ENCODE measurements at places on chromosomes 6 and 20.

DNA sequence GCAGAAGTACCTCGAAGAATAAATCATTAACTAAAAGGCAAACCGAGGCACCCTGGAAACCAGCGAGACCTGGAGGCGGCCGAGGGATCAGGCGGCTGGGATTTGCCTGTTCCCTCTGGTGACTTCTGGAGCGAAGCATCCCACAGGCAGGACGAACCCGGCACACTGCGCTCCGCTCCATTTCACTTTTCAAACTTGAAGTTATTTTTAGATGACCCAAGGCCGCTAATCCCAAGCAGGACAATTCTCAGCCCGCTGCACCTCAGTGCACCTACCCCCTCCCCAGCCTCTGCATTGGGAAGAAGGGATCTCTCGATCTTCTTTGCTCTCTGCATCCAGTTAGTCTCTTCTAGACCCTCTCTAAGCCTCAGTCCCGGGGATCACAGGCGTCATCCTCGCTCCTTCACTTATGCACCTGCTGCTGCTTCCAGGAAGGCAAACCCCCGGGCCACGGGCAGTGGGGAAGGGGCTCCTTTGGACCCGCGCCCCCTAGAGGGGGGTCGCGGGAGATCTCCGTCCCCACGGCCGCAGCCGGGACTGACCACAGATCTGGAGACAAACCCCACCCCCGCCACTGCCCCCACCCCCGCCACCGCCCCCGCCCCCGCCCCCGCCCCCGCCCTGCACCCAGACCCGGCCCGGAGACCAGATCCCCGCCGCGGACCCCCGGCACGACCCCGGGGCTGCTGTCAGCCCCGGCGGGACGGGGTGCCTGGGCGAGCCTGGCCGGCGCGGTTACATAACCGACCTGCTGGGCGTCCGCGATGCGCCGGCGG is 636 bp downstream of the RCAN2 start:
- no peak for DNase-seq

GRCh38 chr20:4684837-4685413 is 36.8 kb upstream of the PRND start:
- no peak for DNase-seq

- DNase-seq, result no peak
These were observed 53.0 kb downstream of the HLA-A start for GRCh38 chr6:29995340-29995777.

DNA sequence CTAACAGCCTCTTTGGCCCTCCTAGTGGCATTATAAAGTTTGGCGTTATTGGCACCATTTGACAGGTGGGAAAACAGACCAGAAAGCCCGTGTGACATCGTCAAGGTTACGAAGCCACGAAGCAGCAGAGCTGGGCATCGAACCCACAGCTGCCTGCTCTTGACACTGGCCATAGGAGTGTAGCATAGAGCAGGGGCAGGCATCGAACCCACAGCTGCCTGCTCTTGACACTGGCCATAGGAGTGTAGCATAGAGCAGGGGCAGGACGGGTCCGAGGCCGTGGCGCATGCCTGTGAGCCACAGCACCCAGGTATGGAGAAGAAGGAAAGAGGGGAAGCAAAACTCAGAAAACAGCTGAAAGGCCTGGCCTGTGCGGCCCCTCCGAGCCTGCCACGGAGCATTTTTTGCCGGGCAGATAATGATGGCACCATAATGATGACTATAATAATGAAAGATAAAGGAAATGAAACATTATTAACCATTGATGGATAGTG is 33.1 kb downstream of the CDH4 start:
- no peak for DNase-seq

DNA sequence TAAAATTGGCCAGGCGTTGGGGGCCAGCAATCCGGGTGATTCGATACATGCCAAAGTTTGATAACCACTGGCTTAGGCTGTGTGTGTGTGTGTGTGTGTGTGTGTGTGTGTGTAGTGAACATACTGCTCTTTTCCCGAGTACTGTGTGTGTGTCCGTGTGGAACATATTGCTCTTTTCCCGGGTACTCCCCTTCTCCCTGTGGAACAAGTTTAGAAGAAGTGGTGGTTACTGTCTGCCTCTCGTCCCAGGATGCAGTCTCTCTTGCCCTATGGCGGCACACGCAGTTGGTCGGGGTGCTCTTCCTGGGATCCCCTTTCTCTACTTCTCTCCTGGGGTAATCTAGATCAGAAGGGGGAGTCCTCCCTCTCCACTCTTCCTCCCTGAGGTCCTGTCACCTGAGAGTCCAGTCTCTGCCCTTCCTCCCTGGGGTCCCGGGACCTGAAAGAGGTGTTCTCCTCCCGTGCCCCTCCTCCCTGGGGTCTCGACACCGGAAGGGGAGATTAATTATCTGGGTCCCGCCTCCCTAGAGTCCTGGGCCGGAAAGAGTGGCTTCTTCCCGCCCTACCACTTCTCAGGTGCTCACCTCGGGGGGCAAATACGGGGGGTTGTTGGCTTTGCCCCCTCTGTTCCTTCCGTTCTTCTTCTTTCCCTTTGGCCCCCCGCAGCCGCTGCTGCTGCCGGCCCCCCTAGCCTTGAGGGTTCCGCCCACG is 516 bp downstream of the GTPBP2 start:
- DNase-seq, result no peak

DNA sequence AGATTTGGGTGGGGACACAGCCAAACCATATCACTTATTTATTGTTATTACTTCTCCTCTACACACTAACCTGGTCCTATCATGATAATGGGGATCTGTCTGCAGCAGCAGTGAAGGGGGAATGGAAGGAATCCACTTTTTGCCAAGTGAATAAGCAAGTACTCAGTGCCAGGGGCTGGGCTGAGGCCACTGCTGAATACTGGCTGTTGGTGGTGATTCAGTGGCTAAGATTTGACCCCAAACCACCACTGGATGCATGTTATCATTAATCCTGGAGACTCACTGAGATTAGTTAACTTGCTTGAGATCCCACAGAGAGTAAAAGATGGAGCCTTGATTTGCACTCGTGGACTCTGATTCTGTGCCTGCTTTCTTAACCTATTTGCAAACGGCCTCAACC is 127.7 kb downstream of the TSHZ2 start:
- no peak for DNase-seq

DNA sequence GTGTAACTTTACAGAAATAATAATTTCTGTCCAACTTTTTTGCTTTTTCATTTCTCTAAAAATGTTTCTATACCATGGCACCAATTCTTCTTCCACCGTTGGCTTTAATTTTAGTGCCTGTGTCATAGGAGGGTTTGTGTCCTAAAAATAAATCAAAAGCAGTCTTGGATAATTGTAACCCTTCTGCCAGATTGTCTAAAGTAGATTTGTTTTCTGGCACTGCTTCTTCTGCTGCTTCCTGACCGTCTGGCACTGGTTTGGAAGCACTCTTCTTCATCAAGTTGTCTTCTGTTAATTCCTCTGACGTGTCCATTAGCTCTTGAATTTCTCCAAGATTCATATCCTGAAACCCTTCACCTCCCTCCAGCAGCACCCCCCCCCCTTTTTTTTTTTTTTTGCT is 33.1 kb downstream of the SCAF8 start:
- DNase-seq, result no peak

DNA sequence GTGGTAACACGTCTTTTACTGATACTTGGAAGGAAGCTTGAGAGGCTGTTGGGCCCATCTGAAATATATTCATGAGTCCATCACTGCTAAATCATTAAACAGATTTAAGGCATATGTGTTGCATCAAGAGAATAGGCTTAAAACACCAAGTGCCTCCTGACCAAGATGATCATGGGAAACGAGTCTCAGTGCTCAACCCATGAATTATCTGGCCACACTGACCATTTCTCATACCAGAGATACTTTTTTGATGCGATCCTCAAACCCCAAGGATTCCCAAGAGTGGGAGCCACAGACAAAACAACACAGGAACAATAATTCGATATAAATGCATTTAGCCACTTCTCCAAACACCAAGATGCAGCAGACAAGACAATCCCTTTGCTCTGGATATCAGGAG is 17.2 kb downstream of the HEY2 start:
- no peak for DNase-seq

DNA sequence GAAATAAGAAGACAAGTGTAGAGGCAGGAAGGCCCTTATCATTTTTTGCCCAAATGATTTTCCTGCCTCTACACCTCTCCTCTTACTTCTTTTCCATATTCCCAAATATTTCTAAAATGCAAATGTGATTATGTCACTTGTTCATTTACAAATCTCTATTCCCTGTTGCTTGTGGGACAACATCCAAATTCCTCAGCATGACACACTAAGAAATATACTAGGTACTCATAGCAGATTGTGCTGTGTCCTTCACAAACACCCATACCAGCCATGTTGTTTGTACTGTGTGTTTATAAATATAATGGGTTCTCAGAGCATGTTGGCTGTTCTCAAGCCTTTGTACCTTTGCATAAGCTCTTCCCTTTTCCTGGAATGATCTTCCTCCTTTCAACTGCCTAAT is 17.7 kb upstream of the FYN start:
- DNase-seq, result no peak

GRCh38 chr6:3320238-3320811 is 61.6 kb downstream of the PSMG4 start:
- no peak for DNase-seq

DNA sequence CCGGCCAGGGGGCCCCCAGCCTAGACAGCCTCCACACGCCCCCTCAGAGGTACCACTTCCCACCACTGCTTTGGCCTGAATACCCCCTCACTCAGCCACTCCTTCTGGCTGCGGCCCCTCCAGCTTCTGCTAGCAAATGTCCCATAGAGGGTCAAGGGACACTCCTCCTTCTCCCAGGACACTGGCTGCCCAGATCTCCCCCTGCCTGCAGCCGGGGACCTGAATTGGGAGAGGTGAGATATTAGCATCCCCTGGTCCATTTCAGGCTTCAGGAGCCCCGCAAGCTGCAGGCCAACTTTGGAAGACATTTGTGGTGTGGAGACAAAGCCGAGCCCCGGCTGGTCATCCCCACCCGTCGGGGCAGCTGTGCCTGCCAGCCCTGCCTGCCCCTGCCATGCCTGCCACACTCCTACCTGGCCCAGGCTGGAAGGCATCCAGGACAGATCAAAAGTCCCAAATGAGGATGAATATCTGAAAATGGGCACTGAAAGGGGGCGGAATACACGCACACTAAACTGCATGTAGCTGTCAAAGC is 32.5 kb upstream of the FOXC1 start:
- no peak for DNase-seq

- DNase-seq, result no peak
These were observed 616.9 kb upstream of the MAN1A1 start for GRCh38 chr6:119966484-119966883.

- no peak for DNase-seq
These were observed 141.3 kb downstream of the FUT9 start for GRCh38 chr6:96157018-96157565.

DNA sequence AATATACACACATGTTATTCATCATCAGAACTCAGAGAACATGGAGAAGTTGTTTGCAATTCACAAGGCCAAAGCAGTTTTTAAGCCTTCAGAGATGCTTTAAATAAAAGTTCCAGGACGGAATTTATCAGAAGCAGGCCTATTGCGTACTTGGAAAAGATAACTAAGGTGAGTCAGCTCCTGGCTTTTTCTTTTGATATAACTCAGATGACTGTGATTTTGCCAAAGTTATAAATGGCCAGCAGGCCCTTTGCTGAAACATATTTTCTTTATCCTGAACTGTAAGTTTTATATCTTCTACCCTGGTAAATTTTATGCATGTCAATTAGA is 55.0 kb upstream of the PLCB1 start:
- DNase-seq, result no peak

DNA sequence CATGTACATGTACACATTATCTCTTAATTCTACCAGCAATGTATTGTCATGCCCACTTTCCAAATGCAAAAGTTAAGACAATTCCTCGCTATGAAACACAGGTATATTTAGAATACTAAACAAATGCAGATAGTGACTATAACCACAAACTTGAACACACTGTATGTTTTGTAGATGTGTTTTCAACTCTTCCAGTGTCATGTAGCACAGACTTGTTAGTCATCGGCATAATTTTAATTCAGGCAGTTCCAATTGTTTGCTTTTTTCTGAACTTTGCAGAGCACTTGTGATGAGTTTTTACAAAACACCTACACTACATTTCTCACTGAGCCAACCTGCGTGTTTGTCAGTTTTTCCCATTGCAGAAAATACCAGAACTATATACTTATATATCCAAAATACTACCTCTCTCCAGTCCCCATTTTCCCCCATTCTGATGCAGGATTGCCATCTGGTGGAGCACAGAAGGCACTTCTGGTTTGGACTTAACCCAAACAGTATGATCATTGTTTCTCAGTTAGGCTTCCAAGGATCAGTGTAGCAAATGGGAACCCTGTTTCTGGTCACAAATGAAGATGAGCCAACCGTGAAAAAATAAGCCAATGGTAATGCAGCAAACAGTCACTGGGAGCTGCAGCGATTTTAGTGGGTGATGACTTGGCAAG is 143.4 kb downstream of the ADGRB3 start:
- DNase-seq, result no peak

DNA sequence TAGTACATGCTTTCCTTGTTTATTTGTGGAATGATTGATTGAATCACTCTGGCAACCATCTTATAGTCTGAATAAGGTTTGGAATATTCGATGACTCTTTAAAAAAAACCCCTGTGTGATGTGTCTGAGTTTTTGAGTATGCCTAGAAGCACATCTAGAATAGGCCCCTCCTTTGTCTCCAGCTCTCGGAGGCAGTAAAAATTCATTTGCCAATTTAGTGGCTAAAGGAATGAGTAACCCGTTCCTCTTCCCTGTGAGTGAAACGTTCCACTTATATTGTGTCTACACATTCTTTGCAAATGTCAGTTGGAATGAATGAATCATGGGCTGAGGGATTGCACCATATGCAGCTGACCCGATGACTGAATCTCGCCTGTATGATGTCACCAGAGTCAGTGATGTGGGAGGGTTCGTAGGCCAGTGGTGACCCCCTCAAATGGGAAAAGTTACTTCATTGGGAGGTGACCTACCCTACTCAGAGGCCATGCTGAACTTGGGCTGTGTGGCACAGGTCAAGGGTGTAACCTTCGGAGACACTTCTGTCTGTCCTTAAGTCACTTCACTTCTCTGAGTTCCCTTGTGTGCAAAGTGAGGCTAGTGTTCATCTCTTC is 21.6 kb downstream of the MOCS3 start:
- DNase-seq, result no peak

DNA sequence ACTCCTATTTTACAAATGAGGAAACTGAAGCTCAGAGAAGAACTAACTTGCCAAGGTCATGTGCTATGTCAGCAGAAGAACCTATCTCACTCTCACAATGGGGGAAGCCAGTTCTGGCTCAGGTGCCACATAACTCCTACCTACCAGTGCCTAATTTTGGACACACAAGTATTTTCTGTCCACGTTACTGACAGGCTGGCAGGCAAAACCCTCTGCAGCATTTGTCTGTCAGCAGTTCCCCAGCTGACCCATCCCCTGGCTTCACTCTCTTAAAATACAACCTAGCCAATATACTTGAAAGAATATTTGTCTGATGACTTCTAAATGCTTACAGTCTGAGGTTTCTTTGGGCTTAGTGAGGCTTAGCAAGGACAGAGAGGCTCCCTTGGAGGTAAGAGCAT is 15.5 kb downstream of the GSS start:
- no peak for DNase-seq

DNA sequence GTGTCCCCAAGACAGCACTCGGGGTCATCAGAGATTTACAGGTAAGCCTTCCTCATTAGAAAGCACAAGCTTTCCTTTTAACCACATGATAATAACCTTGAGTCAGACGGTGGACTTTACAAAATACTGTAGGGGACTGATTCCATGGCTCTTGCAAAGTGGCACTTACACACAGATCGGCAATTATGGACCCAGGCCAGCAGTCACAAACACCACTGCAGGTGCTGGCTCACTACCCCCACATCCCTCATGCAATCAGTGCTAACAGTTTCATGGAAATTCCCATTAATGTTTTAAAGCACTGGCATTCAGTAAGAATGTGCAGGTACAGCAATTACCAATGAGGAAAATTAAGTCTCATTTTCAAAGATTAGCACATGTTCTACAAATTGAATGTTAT is 516.5 kb downstream of the PRKN start:
- DNase-seq, result no peak

Data from immature natural killer cell (primary cell).